Stimulated activated CD8-positive, alpha-beta memory T cell treated with anti-CD3 and anti-CD28 coated beads, Interleukin-15, amount 100 ng/mL, for 24 hours (primary cell): ENCODE measurements at places on chromosomes 13 and 19.

- no peak for DNase-seq
Observed at GRCh38 chr19:896434-896833, 3.1 kb downstream of the RNU6-9 start.

- DNase-seq, result no peak
Observed at GRCh38 chr19:40923934-40924391, 41.9 kb upstream of the CYP2A7 start.

DNA sequence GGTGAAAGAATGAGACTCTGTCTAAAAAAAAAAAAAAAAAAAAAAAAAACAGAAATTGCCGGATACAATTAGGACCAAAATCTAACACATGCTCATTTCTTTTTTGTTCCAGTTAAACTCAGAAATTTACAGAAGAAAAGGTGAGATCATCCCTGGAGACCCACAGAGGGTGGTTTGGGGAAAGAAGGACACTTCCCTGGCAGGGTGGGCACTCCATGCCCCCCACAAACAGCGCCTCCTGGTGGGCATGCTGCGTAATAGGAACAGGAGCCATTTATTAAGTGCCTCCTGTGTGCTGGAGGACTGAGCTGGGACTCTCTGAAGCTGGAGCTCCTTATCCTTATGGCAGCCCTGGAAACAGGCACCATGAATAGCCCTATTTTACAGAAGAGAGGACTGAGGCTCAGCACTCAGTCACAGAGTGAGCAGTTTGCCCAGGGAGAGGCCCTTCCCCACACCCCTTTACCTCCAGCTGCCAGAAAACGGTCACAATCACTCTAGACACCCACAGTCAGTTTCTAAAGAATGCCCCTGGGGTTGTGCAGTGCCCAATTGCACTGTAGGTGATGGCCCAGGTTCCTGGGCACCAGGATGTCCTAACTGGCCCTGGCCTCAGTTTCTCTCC, 10.1 kb downstream of the C19orf38 start:
- no peak for DNase-seq

- no peak for DNase-seq
Observed at GRCh38 chr19:1362387-1363257, 21.1 kb upstream of the NDUFS7 start.

DNA sequence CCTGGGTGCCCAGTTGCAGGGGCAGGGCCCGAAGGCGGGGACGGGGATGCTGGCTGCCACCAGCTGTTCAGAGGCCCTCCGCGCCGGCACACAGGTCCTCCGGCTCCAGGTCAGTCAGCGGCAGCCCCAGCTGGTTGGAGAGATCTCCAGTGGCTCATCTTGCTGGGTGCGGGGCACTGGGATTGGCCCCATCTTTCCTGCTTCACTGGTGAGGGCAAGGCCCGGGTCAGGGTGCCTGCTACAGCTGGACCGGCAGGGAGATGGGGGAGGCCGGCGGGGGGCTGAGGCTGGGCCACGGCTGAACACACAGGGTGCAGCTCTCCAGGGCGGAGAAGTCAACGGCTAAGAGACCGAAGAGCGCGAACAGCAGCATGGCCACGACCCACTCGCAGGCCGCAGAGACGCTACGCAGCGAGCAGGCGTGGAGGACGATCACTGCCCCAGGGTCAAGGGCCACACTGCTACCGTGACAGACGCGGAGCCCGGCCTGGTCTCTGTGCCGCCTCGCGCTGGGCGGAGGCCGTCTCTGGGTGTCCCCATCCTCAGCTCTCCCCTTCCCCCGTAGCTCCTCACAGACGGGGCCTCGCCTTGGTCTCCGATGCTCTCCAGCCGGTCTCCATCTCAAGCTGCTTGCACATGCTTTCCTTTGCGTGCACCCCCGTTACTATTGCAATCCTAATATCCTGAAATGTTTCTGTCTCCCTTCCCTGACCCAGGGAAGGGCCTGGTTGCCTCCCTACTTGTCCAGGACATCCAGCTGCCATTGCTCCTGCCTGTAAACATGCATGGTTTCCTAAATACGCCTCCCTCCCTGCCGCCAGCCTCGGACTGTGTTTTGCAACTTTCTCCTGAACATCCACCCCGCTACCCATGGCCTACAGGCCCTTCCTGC, 12.3 kb downstream of the TMEM150B start:
- DNase-seq, result no peak

- DNase-seq, result no peak
Observed at GRCh38 chr13:104553186-104553585, 1487.0 kb upstream of the SLC10A2 start.

GRCh38 chr13:100892981-100893380, 218.4 kb upstream of the TMTC4 start:
- DNase-seq, result no peak
